Stimulated activated CD8-positive, alpha-beta memory T cell treated with anti-CD3 and anti-CD28 coated beads, Interleukin-4, amount 100 ng/mL, for 48 hours (primary cell): ENCODE measurements at places on chromosomes 6 and 20.

GRCh38 chr6:137878486-137879285, 11.6 kb downstream of the TNFAIP3 start:
- DNase-seq: no peak

- DNase-seq: peak; percentile 50
Observed at GRCh38 chr6:138509371-138509770, 10.1 kb upstream of the NHSL1 start.

- no peak for DNase-seq
Observed at GRCh38 chr6:38105066-38105465, 285.5 kb downstream of the ZFAND3 start.

- no peak for DNase-seq
Observed at GRCh38 chr6:25089442-25089841, 153.7 kb upstream of the RIPOR2 start.

DNA sequence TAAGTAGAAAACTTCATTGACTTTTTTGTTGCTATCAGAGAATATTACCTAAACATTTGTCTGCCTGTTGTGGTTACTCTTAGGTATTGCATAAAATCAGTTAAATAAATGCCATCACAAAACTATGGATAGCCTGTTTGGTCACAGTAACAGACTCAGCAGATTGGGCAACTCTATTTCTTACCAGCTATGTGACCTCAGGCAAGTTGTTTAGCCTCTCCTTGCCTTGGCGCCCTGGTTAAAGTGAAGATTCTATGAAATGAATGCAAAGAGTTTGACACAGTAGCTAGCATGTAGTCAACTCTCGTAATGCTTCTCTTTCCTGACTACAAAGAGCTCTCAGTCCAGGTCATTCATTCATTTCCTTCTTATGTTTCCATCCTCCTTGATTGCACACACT, 82.5 kb upstream of the ID4 start:
- DNase-seq: no peak

DNA sequence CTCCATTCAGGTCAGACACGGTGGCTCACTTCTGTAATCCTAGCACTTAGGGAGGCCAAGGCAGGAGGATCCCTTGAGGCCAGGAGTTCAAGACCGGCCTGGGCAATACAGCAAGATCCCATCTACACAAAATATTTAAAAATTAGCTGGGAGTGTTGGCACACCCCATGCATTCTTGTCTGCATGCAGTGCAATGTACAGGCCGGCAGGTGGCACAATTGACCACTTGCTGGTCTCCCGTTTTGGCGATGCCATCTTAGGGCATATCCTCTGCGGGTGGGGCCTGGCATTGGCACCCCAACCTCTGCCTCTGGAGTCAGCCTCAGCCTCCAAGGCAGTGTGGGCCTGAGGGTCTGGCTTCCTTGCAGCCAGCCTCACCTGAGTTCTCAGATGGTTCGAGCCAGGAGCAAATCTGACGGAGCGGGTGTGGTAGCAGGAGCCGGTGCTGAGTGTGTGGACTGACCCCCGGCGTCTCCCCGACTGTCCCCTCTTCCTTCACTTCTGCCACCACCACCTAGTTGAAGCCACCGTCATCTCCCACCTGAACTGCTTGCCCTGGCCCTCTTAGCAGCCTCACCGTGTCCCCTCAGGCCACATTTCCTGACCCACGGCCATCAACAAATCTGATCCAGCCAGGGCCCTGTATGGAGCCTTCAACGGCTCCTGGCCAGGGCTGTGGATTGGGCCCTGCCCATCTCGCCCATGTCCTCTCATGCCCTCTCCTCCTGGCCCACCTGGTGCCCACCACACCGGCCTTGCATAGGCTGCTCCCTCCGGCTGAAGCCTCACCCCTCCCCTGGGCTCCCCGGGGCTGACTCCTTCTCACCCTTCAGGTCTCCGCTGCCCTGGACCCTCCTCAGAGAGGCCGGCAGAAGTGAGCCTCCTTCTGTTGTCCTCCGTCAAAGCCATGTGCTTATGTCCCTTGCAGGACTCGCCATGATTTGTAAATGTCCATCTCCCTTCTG, 44.0 kb downstream of the EFCAB8 start:
- peak; percentile 78 for DNase-seq

GRCh38 chr20:53247468-53248103, 275.4 kb downstream of the TSHZ2 start:
- no peak for DNase-seq

- DNase-seq: no peak
Observed at GRCh38 chr20:51028616-51029212, 5.8 kb upstream of the KCNG1 start.

- DNase-seq: no peak
Observed at GRCh38 chr6:169174516-169175359, 78.9 kb downstream of the THBS2 start.

GRCh38 chr6:137206577-137206976, 12.6 kb downstream of the IFNGR1 start:
- DNase-seq: no peak

DNA sequence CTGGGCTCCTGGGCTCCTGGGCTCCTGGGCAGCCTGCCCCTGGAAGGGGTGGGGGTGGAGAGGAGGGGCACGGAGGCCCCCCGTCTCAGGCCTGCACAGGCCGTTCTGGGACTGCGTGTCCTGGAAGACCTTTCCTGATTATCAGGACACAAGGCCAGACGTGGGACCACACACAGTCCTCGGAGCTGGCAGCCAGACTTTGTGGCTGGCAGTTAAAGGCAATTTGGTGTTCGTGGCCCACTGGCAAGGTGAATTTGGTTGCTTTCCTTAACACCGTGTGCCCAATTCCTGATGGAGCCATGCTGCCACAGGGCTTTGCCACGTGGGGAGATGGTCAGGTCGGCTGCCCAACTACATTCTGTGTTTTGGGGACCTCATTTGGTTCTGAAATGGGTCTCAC, 113.5 kb downstream of the SMOC2 start:
- DNase-seq: no peak

GRCh38 chr6:27517928-27518787, 45.3 kb upstream of the ZNF184 start:
- no peak for DNase-seq
